Activated naive CD8-positive, alpha-beta T cell treated with anti-CD3 and anti-CD28 coated beads, Interleukin-2, amount 10 ng/mL, durations not matched to agents 7 days and 5 days (primary cell): ENCODE measurements at places on chromosomes 5 and 9. TPM values are rescaled to one million over a fixed set of nuclear protein-coding genes. Genes with fewer than 3 reads are reported as not detected.

GRCh38 chr9:32704343-32704742 lies 68.9 kb upstream of the TAF1L start:
- DNase-seq, result no peak
- no peaks in the 10 kb centered on the region for H3K4me1 ChIP-seq
- H3K4me3 ChIP-seq, result no peak overlapping the region
- H3K36me3 ChIP-seq, result no peaks in the 10 kb centered on the region

- H3K36me3 ChIP-seq, result no peaks in the 10 kb centered on the region
- no peaks in the 10 kb centered on the region for H3K27me3 ChIP-seq
- no peaks in the 10 kb centered on the region for H3K4me1 ChIP-seq
Observed at GRCh38 chr5:33338336-33339110, 102.2 kb upstream of the TARS1 start.

DNA sequence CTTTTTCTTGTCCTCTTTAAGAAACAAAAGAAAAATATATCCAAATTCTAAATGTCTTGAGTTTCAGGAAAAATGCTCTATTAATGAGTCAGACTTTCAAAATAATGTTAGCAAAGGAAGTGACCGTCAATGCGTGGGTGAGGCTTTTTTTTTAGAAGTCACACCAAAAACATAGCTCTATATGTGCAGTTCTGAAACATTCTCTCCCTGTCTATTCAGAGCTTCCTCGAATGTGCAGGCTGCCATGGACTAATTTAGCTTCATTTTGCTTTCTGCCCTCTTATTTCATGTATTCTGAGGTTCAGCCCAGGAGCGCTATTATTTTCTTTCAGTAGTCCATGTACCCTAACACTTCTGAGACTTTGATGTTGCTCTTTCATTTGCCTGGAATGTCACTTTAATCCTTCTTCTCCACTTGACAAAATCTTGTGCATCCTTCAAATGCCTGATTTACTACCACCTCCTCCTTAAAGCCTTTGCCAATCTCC lies 72.5 kb upstream of the RASA1 start:
- peaks cover 24% of the 10 kb centered on the region for H3K4me1 ChIP-seq
- no peak overlapping the region for H3K27ac ChIP-seq
- no peak overlapping the region for H3K4me3 ChIP-seq
- peaks cover 2% of the 10 kb centered on the region for H3K36me3 ChIP-seq
- H3K27me3 ChIP-seq, result no peaks in the 10 kb centered on the region

GRCh38 chr5:178895615-178896571 lies at the start of gene ZFP2:
Gene ZFP2, plus strand, starts transcription at chr5:178895913. Its CDS starts 35,401 bp downstream, at chr5:178931314.
- peaks cover 2% of the 10 kb centered on the region for H3K27me3 ChIP-seq
- peak; percentile 58 for DNase-seq
- peak within 1 kb of the TSS; percentile 72 for H3K4me3 ChIP-seq
- H3K4me1 ChIP-seq, result peaks cover 2% of the 10 kb centered on the region

DNA sequence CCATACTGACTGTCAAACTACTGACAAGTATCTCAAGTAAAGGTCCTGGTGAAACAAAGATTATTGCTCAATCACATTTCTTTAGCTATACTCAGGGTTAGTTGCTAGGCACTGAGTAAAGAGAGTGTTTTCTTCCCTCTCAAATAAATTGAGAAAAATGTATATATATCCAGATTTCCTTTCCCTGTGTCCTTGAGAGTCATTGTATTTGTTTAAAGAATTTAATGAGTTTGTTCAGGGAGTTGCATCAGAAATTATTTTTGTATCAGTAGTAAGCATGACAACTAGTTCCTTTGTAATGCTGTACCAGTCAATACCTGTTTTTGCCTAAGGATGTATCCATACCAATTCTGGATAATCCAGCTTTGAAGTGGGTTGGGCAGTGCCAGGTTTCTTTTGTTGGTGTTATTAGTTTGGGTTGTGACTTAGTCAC lies 3.2 kb upstream of the ANKHD1 start:
- no peaks in the 10 kb centered on the region for H3K27me3 ChIP-seq
- H3K36me3 ChIP-seq, result no peaks in the 10 kb centered on the region
- H3K4me3 ChIP-seq, result no peak overlapping the region
- H3K27ac ChIP-seq, result no peak overlapping the region

DNA sequence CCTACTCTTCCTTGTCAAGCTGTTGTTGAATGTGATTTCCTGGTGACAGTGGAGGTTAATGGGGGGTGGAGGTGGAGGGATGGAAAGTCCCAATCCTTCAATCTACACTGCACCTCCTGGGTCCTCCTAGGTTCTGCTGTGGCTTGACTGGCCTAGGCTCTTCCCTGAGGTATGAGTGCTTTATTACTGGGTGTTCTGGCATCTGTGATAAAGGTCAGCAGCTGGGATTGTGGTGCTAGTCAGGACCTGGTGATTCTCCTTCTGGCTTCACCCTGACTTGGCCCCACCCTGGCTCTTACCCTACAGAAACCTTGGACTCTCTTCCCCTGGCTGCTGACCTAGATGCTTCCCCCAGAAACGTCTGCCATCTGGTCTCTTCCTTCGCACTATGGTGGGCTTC lies 194.3 kb downstream of the ARHGEF28 start:
- H3K27ac ChIP-seq, result no peak overlapping the region
- H3K4me1 ChIP-seq, result no peaks in the 10 kb centered on the region
- H3K36me3 ChIP-seq, result no peaks in the 10 kb centered on the region
- peaks cover 4% of the 10 kb centered on the region for H3K27me3 ChIP-seq
- H3K4me3 ChIP-seq, result no peak overlapping the region

The SLC46A2 gene
- total RNA-seq, result not detected

- peaks cover 12% of the 10 kb centered on the region for H3K27me3 ChIP-seq
- peaks cover 4% of the 10 kb centered on the region for H3K36me3 ChIP-seq
- H3K4me3 ChIP-seq, result peak within 1 kb of the TSS; percentile 96
Observed at GRCh38 chr9:128127568-128127989, at the start of gene PTGES2. Gene PTGES2, minus strand, starts transcription at chr9:128127729. Its CDS starts 12 bp downstream, at chr9:128127717.

- no peak overlapping the region for H3K27ac ChIP-seq
- H3K27me3 ChIP-seq, result no peaks in the 10 kb centered on the region
- no peak for DNase-seq
Observed at GRCh38 chr5:21419383-21419782, 1431.4 kb upstream of the CDH18 start.

- no peak overlapping the region for H3K4me3 ChIP-seq
- no peak for DNase-seq
- H3K27me3 ChIP-seq, result peaks cover 34% of the 10 kb centered on the region
- H3K36me3 ChIP-seq, result no peaks in the 10 kb centered on the region
- H3K27ac ChIP-seq, result no peak overlapping the region
Observed at GRCh38 chr5:72691751-72692150, 124.7 kb upstream of the TNPO1 start.

DNA sequence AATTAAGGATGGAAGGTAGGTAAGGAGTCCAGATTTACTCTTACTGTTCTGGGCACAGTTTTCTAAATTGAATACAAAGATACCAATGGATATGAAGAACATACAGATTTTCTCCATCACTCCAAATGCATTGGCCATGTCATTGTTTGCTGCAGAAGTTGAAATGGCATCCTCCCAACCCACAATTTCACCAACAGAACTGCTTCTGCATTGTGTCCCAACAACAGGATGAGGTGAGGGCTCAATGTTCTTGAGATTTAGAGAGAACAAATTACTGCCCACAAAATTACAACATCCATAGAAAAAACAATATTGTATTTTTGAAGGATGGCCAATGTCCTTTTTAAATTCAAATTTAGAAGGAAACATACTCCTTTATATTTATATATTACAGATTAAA lies 88.9 kb downstream of the NUDT12 start:
- H3K36me3 ChIP-seq, result no peaks in the 10 kb centered on the region
- no peak overlapping the region for H3K4me3 ChIP-seq
- no peak overlapping the region for H3K27ac ChIP-seq
- no peak for DNase-seq
- H3K27me3 ChIP-seq, result peaks cover 9% of the 10 kb centered on the region

GRCh38 chr5:138482638-138483037 lies 17.4 kb downstream of the EGR1 start:
- no peaks in the 10 kb centered on the region for H3K4me1 ChIP-seq
- H3K27me3 ChIP-seq, result no peaks in the 10 kb centered on the region
- H3K27ac ChIP-seq, result no peak overlapping the region
- H3K36me3 ChIP-seq, result no peaks in the 10 kb centered on the region
- no peak overlapping the region for H3K4me3 ChIP-seq
- DNase-seq, result no peak

DNA sequence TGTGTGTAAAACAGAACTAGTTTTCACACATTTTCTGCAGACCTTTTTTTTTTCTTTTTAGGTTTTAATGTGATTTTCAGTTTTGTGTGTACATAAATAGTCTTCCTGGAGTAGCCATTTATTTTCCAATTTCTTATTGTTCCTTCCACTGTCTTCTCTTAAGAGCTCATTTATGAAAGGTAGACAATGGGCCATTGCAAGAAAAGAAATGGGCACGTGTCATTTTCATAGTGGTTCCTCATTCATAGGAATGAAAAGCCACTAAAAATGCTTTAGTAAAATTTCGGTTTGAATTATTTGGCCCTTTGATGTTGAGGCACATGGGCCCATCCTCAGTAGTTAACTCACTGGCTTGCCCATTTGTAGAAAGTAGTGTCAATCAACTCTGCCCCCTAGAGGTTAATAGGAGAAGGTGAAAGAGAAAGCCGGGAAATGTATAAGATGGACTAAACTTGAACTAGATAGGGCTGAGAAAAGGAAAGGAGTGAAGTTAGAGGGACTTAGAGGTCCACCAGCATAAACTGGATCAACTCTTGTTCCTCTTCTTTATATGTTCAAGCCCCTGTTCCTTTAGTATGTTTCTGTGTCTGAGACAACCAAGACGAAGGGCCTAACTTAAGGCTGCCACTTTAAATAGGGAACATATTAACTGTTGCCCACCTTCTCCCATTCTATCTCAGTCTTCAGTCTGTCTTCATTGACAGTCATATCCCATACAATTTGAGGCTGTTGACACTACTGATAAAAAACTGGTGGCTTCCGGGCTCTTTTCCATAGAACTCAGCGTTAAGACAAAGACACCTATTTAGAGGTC lies 72.6 kb downstream of the SMARCA2 start:
- peaks cover 64% of the 10 kb centered on the region for H3K36me3 ChIP-seq
- no peaks in the 10 kb centered on the region for H3K27me3 ChIP-seq
- DNase-seq, result no peak
- H3K4me3 ChIP-seq, result no peak overlapping the region
- peaks cover 14% of the 10 kb centered on the region for H3K4me1 ChIP-seq

The MEGF10 gene
- total RNA-seq, result not detected

The ECPAS gene
- 67.7 TPM for total RNA-seq

- H3K4me3 ChIP-seq, result peak overlapping the region; percentile 57
- no peaks in the 10 kb centered on the region for H3K27me3 ChIP-seq
- H3K36me3 ChIP-seq, result peaks cover 19% of the 10 kb centered on the region
- peaks cover 23% of the 10 kb centered on the region for H3K4me1 ChIP-seq
- H3K27ac ChIP-seq, result no peak overlapping the region
- peak; percentile 36 for DNase-seq
Observed at GRCh38 chr5:131513780-131514179, 121.2 kb downstream of the RAPGEF6 start.

GRCh38 chr9:108239696-108240321 lies 616.0 kb downstream of the ACTL7B start:
- no peak overlapping the region for H3K27ac ChIP-seq
- H3K36me3 ChIP-seq, result no peaks in the 10 kb centered on the region
- no peaks in the 10 kb centered on the region for H3K4me1 ChIP-seq
- DNase-seq, result no peak

GRCh38 chr9:71916834-71917534 lies 5.5 kb downstream of the C9orf85 start:
- no peak overlapping the region for H3K4me3 ChIP-seq
- peaks cover 26% of the 10 kb centered on the region for H3K36me3 ChIP-seq
- H3K4me1 ChIP-seq, result peaks cover 20% of the 10 kb centered on the region
- H3K27me3 ChIP-seq, result no peaks in the 10 kb centered on the region

- no peak overlapping the region for H3K27ac ChIP-seq
- H3K27me3 ChIP-seq, result peaks cover 19% of the 10 kb centered on the region
- no peak overlapping the region for H3K4me3 ChIP-seq
- DNase-seq, result no peak
Observed at GRCh38 chr9:136754059-136754572, 3.9 kb downstream of the LCN8 start.

The FST gene
- 0.28 TPM for total RNA-seq

DNA sequence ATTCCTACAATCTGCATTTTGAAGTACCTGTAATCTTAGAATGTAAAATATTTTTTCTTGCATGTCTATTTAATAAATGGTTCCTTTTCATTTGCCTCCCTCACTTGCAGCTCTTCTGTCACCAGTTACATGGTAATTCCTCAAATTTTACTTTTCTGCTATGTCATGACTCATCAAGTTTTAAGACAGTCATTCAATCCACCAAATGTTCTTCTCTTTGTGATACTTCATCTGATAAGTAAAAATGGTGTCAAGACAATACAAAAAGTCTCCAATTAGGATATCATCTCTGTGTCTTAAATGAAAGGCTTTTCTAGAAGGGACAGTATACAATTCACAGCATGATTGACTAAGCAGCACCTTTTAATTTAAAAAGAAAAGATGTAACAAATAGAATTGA lies 104.9 kb upstream of the FTMT start:
- no peaks in the 10 kb centered on the region for H3K4me1 ChIP-seq
- no peaks in the 10 kb centered on the region for H3K36me3 ChIP-seq
- no peak overlapping the region for H3K4me3 ChIP-seq
- H3K27me3 ChIP-seq, result no peaks in the 10 kb centered on the region
- H3K27ac ChIP-seq, result no peak overlapping the region
- no peak for DNase-seq

- DNase-seq, result no peak
- H3K27me3 ChIP-seq, result peaks cover 6% of the 10 kb centered on the region
- no peak overlapping the region for H3K4me3 ChIP-seq
- no peak overlapping the region for H3K27ac ChIP-seq
Observed at GRCh38 chr5:558326-558725, 34.1 kb upstream of the SLC9A3 start.

The APBA1 gene
- 0.11 TPM for total RNA-seq

DNA sequence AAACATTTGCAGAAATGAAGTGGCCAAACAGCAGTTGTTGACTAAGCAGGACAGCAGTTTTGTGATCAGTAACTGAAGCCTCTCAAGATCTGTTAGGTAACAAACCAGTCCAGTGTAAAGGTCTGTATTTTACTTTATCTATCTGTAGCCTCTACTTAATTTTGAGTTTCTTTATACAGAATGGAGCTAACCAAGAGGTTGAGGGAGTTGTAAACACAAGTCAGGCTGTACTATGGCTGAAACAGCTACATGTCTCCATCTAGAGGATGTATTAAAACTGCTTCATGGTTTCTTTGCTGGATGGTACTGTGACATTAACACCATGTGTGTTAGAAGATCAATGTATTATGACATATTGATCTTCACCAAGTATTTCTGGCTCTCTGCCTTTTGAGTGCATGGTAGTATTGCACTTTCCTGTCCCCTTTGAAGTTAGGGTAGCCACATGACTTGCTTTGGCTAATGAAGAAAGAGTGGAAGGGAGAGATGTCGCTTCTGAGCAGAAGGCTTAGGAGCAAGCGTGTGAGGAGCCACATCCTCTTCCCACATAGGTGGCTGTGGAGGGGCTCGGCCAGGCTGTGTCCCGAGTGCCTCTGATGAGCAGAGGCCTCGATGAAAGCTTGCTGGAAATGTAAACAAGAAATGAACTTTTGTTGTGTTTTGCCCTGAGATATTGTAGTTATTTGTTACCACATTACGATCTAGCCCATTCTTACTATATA lies 105.6 kb upstream of the PCA3 start:
- H3K4me1 ChIP-seq, result peaks cover 39% of the 10 kb centered on the region
- DNase-seq, result no peak
- peaks cover 4% of the 10 kb centered on the region for H3K27me3 ChIP-seq
- no peak overlapping the region for H3K4me3 ChIP-seq

The AGXT2 gene
- not detected for total RNA-seq

GRCh38 chr9:88538311-88539085 lies 3.5 kb downstream of the NXNL2 start:
- peaks cover 38% of the 10 kb centered on the region for H3K27me3 ChIP-seq
- H3K36me3 ChIP-seq, result no peaks in the 10 kb centered on the region
- no peak for DNase-seq
- no peak overlapping the region for H3K4me3 ChIP-seq
- H3K4me1 ChIP-seq, result peaks cover 10% of the 10 kb centered on the region

- H3K27me3 ChIP-seq, result no peaks in the 10 kb centered on the region
- peaks cover 41% of the 10 kb centered on the region for H3K4me1 ChIP-seq
- peaks cover 4% of the 10 kb centered on the region for H3K36me3 ChIP-seq
- H3K4me3 ChIP-seq, result no peak overlapping the region
- no peak for DNase-seq
- H3K27ac ChIP-seq, result no peak overlapping the region
Observed at GRCh38 chr5:56095579-56096102, 100.9 kb upstream of the IL6ST start.
